Erythroblast (primary cell): ENCODE measurements at places on chromosomes 5 and 9.
A peak's percentile ranks its signal among the peaks of the same experiment; 100 is the strongest.

- peak; percentile 54 for DNase-seq
Observed at GRCh38 chr5:134649163-134649835, 714 bp downstream of the SEC24A start.

- no peak for DNase-seq
Observed at GRCh38 chr9:81656004-81656403, 33.3 kb downstream of the TLE1 start.

DNA sequence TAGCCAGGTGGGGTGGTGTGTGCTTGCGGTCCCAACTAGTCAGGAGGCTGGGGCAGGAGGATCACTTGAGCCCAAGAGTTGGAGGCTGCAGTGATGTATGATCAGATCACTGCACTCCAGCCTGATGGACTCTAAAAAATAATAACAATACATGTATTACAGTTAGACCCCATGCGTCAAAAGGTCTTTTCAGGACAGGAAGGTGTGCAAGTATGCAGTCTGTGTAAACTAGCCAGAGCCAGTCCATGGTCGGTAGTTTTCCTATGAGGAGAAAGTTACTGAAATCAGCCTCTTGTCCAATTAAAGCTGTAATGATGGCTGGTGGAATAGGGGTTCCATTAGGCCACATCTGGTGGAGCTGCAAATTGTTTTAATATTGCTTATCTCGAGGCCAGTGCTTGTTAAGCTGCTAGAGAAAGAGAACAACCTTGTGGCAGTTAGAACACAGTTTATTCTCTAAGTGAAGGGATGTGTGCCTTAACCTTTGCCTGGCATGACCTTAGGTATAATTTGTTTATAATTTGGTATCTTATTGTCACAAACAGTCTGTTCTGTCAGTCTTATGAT lies 1.5 kb upstream of the STOM start:
- DNase-seq, result no peak

DNA sequence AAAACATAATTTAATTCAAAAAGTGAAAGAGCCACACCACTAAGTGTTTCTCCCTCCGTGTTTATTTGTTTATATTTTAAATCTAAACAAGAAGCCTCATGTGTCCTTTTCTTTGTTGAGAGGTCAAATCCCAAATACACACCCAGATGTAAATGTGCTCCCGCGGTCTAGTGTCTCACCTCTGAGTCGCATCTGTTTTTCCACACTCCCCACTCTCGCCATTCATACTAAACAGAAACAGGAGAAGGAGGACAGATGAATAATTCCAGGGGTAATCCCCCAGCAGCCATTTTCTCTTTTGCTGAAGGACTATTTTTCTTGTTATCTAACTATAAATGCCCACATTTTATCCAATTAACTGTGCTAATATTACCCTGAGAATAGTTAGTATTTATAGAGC lies 361.6 kb upstream of the RIOK2 start:
- DNase-seq, result no peak

DNA sequence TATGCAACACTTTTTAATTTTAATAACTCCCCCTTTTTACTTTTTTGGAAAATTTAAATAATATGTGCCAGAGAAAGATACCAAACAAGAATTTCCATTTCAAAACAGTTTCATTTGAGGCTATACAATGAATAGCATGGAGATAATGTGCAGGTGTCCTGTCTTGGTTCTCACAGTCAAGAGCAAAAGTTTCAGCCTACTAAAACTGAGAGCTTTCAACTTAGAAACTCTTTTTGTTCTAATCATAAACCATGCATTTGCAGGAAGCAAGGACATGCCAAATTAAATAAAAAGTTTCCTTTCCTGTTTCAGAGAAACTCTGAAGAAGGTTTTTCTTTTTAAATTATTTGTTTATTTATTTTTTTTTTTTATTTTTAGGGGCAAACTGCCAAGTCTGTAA lies 1165.6 kb upstream of the SEMA6A start:
- DNase-seq, result no peak

GRCh38 chr5:156476678-156477077 lies 149.7 kb downstream of the SGCD start:
- no peak for DNase-seq

GRCh38 chr5:16930496-16930895 lies 5.6 kb downstream of the MYO10 start:
- no peak for DNase-seq

GRCh38 chr9:1272488-1272887 lies 222.3 kb downstream of the DMRT2 start:
- DNase-seq, result no peak

DNA sequence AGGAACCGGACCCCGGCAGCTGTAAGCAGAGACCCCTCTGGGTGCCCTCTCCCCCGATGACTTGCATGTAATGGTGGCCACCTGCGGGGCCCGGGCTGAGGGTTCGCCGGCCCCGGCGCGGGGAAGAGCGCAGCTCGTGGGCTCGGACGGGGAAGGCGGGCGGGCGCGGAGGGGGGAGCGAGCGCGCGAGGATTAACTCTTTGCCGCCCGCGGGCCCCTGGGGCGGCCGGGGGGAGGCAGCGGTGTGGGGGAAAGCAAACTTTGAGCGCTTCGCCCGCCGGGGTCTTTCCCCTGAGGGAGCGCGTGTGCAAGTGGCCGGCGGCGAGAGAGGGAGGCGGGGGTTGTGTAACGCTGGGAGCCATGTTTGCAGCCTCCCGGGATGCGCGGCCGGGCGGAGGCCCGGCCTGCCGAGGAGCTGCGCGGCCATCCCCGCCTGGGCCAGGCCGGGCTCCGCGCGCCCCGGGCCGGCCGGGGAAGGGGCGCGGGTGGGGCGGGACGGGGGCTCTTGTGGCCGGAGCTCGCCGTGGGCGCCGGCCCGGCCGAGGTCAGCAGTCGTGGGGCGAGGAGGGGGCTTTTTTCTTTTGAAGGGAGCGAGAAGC lies 547 bp downstream of the ANP32B start:
- peak; percentile 71 for DNase-seq

GRCh38 chr5:116178925-116179324 lies 94.1 kb downstream of the COMMD10 start:
- no peak for DNase-seq

DNA sequence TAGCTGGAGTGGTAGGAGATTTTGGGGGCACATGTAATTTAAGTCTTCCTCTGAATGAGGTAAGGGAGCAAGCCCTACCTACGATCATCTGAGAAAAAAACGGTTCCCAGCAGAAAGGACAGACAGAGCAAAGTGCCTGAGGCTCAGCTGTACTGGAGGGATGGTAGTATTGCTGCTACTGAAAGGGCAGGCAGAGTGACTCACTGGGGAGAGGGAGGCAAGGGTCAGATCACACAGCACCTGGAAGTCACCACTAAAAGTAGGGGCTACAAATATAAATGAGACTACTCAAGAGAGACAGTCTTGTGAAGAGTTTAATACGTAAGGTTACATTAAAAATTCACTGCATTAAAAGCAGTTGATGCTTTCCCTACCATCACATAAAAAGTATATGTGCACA lies 75.9 kb downstream of the NFIB start:
- no peak for DNase-seq
